SK-N-SH treated with all-trans-retinoic acid at 6 μM for 48 hours (cell line): ENCODE measurements at places on chromosomes 7 and 10.

DNA sequence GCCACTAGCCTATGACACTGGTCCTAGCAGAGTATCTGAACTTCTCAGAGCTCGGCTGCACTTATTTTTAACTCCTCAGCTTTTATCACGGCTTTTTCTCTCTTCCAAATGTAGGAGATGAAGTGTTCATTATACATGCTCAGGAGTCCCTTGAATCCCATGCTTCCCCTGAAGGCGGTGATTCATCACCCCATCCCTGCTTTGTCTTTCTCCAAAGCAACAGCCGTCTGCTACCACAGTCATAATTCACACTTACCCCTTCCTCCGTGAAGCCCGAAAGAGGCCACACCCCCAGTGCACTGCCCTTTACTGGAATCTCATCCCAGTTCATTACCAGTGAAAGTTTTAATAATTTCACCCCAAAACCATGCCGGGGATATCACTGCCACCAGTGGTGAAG, 301.5 kb upstream of the SHH start:
- no peak for ATAC-seq

- ATAC-seq, result no peak
Measured at GRCh38 chr7:128094686-128095085, 63.4 kb upstream of the LRRC4 start.

DNA sequence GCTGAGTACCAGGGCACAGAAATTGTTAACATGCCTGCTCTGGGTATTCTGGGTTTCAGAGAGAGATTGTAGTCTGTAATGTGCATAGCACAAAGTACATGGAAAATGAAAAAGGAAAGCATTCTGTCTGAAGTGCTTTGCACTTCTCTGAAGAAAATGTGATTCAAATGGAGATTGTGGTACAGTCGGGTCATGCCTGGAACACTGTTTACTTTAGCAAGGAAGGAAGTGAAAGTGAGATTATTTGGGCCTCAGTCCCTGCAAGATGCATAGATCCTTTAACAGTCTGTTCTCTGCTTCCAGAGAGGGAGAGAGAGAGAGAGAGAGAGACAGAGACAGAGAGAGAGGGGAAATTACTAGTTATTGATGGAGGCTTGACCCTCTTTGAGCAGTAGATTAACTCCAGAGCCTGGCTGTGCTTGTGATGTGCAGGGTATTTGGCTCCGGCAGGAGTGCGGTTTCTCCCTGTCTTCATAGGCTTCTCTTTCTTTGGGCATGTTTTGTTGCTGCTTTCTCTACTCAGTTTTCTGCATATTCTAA, 5.4 kb downstream of the VWC2 start:
- ATAC-seq, result no peak

- no peak for ATAC-seq
Measured at GRCh38 chr7:21417647-21418046, 10.2 kb upstream of the SP4 start.

DNA sequence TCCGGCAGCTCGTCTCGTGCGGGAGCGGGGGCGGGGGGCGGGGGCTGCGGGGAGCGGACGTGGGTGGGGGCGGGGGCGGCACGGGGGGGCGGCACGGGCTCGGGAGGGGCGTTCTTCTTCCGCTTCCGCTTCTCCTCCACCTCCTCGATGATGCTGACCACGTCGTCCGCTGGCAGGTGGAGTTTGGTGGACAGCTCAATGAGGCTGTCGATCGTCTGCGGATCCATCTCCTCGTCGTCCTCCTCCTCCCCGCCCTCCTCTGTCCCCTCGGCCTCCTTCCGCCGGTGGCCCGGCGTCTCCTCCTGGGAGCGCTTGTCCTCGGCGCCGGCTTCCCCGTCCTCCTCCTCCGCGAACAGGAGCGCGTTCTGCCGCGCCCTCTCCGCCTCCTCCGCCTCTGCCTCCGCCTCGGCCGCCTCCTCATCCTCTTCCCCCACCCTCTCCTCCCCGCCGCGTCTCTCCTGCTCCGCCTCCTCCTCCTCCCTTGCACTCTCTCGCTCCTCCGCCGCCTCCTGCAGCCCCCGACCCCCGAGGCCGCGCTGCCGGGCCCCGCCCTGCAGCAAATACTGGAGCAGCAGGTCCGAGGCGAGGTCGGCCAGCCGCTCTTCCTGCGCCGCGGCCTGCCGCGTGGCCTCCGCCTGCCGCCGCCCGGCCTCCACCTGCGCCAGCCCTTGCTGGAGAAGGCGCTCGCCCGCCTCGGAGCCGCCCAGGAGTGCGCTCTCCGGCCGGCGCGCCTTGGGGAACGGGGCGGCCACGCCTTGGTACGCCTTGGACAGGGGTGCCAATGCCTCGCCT, 1.9 kb downstream of the VGF start:
- ATAC-seq, result peak; percentile 2; the same call in 2 of the 3 replicates

- no peak for ATAC-seq
Measured at GRCh38 chr7:2564970-2565540, 6.3 kb downstream of the IQCE start.

DNA sequence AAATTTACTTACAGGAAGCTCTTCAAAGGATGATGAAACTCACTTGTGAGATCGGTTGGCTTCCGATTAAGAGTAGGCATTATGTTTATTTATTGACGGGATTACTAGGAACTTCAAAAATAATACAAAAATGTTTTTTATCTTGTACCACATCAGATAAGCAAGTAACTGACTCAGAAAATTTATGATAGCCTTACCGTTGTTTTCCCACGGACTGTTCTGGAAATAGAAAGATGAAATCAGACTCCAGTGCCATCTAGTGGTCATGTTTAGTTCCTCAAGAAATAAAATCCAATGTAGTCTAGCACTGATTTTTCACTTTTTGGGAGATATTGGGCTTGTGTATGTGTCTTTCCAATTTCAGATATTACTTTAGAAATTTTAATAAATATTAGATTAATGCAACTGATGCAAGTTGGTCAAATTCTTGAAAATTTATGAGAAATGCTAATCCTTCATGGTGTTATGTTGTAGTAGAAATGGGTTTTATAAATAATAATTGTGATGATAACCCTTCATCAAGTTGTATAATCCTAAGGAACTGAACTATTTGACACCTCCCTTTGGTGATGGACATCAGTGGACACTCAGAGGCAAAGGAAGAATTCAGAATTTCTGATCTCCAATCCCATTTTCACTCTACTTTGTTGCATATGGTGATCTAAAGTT, 168.8 kb downstream of the TMEM26 start:
- ATAC-seq, result peak; percentile 70
